ENCODE measurements at places on chromosomes 4 and X.

DNA sequence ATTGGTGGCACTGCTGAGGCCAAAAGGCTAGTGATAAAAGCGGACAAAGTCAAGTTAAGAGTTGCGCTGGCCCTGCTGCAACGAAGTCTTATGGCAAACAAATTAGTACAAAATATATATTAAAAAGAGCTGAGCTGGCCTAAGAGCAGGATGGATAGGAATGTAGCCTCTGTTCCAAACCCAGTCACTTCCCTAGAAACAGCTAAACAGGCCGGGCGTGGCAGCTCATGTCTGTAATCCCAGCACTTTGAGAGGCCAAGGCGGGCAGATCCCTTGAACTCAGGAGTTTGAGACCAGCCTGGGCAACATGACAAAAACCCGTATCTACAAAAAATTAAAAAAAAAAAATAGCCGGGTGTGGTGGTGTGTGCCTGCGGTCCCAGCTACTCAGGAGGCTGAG is 32.4 kb upstream of the UGDH start:
- no peak for DNase-seq

GRCh38 chr4:56953680-56954520 is 23.5 kb downstream of the NOA1 start:
- no peak for DNase-seq

DNA sequence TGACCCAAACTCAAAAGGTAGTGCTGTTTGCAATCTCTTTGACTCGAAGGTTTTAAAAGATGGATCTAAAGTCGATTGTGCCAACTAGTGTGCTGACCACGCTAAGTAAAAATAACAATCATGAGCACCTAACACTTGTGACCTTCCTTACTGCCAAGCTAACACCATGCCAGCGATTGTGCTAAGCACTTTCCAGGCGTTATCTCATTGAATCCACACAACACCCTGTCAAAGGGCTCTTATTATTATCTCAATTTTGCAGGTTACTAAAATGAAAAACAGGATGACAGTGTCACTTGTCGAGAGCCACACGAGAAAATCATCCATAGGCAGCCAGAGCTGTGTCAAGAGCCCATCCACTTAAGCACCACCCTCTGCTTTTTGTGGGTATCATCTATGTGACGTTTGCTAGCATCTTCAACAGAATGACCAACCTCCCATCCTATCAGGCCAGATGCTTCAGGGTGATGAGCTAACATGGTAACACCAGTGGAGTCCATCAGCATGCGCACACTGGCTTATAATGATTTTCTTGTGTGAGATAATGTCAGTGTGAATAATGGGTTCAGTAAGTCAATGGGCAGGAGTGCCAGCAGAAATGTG is 893 bp upstream of the GAB3 start:
- DNase-seq = no peak

GRCh38 chrX:150211988-150212387 is 151.1 kb upstream of the MAMLD1 start:
- no peak for DNase-seq

GRCh38 chr4:30912098-30912714 is 192.0 kb downstream of the PCDH7 start:
- DNase-seq = no peak

GRCh38 chr4:8493484-8493883 is 52.9 kb downstream of the TRMT44 start:
- DNase-seq = no peak

GRCh38 chrX:120736989-120737388 is 107.1 kb upstream of the C1GALT1C1 start:
- DNase-seq = no peak

DNA sequence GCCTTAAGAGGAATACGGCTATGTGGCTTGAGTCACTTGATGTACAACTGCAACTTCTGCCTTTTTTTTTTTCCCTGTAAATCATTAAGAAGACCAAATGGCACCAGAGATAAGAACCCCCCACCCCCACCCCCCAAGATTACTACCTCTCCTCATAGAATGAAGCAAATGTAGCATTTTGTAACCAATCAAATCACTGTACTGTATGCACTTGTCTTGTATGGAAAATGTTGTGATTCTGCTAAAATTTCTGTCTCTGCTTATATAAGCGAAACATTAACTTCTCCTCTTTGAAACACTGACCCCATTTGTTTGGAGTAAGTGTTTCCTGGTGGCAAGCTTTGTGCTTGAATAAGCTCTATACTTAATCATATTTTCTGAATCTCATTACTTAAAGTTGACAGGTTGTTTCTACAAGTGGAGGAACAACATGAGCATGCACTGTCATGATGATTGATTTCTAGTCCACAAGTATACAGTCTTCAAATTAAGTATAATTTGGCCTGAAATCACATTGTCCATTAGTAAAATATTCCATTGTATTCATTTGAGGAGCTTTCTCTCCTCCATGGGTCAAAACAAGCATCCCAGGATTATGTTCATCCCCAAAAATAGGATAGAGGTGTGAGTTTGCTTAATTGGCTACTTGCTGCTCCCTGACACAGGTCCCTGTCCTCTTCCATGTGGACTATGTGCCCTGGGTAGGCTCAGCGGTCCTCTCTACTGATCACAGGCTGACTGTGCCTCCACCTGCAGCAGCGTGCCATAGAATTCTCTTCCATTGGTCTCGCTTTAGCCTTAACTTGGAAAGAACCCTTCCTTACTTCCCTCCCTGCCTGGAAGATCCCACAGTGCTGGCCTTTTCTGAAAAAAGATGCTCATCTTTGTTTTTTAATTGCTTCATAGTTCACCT is 104.0 kb upstream of the BMP2K start:
- DNase-seq = peak; percentile 47

DNA sequence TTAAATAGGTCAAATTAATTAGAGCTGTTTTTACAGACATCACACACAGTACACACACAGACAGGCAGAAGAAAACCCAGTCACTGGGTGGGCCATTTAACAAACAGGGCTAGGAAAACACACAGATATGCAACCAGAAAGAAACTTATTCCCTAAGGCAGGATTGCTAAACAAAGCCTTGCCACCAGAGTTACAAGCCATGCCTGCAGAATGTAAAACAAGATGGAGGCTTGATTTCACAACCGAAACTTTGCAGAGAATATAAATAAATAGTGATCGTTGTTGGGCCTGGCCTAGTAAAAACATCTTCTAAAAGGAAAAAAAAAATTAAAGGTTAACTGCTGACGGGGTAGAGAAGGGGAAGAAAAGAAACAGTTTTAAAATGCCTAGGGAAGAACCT is 212.3 kb downstream of the NAP1L3 start:
- no peak for DNase-seq

DNA sequence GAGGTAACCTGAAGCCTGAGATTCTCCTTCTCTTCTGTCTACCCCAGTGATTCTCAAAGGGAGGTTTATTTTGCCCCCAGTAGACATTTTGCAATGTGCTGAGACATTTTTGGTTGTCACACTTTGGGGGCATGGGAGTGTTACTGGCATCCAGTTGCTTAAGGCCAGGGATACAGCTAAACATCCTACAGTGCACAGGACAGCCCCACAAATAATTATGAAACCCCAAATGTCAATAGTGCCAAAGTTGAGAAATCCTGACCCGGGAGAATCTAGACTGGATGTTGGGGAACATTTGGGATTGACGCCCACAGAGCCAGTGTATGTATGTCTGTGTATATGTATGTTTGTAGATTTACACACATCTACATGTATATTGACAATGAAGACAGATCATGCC is 13.2 kb downstream of the MID1 start:
- no peak for DNase-seq

- no peak for DNase-seq
Measured at GRCh38 chr4:88441696-88442095, 15.2 kb upstream of the HERC5 start.

- peak; percentile 67 for DNase-seq
Measured at GRCh38 chr4:115851918-115852766, 738.7 kb upstream of the NDST4 start.

DNA sequence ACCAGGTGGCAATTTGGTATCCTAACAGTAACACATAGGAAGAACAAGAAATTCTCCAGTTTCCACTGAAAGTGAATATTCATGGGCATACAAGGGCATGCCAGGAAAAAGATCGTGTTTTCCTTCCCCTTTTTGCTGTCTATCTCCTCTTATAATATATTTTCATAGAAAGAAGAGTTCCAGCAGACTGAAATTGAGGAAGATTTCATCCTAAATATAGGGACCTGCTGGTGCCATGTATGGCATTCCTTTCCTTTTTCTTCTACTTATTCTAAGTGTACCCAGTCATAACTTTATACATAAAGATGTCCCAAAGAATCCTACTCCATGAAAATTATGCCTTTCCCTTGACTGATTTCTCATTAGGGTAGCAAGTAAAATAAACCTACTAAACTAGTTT is 40.8 kb upstream of the KCNIP4 start:
- DNase-seq = no peak

DNA sequence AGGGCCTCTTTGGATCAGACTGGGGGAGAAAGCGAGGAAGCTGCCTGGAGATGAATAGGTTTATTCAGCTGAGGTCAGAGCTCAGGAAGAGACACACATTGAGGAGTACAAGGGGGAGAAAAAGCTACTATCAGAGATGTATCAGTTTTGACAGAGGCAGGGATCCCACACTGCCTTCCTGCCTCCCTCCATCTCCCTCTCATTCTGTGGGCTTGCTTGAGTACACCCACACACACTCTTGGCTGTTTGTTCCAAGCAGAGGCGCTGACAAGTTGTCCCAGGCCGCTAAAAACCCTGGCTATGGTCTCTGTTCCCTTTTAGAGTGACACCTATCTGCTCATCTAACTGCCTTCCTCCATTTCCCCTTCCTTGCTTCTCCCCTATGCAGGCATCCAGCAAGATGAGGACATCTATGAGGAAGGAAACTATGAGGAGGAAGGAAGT is 5.2 kb downstream of the TSPYL2 start:
- no peak for DNase-seq

DNA sequence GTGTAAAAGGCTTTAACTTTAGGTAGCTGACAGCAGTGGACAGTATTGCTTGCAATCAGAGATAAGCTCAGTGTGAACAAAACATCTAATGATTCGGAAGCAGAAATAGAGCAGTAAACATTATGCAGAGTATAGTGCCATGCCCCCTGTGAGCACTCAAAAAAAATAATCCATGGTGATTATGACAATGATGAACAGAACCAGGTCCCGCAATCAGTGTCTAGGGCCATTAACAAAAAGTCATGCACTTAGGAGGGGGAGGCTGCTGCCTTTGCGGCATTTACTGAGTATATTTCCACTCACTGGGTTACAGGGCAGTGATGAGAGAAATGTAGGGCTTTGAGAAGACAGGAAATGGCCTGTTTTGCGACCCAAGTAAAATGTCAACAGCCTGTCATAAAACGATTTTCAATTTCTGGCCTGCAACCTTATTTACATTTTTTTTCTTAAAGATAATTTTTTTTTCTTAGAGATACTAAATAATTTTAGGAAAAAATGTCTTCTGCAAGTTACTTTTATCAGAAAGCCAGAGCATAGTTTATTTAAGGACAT is 27.3 kb upstream of the NEIL3 start:
- no peak for DNase-seq
